ENCODE measurements at places on chromosomes 16 and 17. TPM values are rescaled to one million over a fixed set of nuclear protein-coding genes. Genes with fewer than 3 reads are reported as not detected.

DNA sequence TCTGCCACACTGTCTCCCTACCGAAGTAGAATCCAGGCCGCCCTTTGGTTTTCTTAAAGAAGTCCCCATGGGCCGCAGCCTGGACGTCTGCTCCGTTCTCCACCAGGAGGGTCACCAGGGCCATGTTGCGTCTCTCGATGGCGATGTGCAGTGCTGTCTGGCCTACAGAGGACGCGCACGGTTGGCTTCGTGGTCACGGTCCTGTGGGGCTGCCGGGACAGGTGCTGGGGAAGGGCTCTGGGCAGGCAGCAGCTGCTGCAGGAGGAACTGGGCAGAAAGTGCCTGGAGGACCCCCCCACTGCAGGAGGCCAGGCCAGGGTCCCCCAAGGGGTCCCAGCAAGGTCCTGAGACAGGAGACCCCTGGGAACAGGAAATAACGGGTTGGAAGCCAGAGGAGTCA is 19.0 kb downstream of the TRPV1 start:
- no peak for DNase-seq

DNA sequence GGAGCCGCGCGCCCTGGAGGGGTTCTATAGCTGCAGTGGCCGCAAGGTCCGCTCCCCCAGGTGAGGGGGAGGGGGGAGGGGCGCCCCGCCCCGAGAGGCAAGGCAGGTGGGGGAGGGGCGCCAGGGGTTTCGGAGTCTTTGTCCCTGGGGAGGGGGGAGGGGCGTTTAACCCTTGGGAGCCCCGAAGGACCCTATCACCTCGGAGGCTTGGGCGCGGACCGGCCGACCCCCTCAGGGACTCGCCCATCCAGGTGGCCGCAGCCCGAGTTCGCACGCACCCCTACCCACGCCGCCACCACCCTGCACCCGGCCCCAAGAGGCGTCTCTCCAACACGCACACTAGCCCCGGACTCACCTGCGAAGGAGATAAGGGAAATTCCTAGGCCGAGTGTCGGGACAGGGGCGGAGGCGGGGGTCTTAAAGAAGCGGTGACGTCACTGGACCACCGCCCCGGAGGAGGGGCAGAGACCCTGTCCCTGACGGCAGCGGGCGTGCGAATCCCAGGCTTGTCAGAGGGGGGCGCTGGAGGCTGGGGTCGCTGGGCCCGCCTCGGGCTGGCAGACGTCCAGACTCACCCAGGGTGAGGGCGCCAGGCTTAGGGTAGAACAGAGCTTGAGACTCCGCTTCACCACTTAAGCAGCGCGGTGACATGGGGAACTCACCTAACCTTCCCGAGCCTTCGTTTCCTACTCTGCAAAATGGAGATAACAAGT is at the start of gene CLDN6:
CLDN6 (minus strand) TSS at position 390 of the 713 bp plus-strand sequence. CDS start 2,162 bp downstream, outside the sequence.
- peak; percentile 38 for DNase-seq

Gene BAIAP3
- polyA plus RNA-seq, result 0.36 TPM

DNA sequence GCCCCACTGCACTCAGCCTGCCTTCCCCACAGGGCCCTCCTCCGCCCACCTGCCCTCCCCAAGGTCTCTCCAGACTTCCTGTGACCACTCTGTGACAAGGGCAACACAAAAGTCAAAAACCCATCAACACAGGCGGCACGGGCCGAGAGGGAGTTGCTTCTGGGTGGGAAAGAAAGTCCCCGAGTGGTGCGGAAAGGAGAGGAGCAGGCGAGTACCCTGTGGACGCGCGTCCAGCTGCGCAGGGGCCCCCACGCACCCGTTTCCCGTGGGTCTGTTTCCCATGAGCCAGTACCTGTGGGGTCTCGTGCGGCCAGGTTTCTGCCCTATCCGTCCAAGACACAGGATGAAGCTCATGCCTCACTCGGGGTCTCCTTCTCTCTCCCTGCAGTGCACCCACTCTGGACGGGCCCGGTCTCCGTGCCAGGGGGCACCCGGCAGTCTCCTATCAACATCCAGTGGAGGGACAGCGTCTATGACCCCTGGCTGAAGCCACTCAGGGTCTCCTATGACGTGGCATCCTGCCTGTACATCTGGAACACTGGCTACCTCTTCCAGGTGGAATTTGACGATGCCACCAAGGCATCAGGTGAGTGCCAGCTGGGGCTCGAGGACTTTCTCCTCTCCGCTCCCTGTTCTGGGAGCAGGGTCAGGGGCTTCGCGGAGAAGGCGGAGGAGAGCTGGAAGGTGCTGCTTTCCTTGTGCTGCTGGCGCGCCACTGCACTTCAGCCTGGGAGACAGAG is 12.2 kb downstream of the CD2BP2 start:
- DNase-seq, result no peak

Gene KRT20
- polyA plus RNA-seq, result not detected

GRCh38 chr17:78903101-78903779 is at the start of gene CEP295NL:
Gene CEP295NL, minus strand, starts transcription at chr17:78903201. Its CDS starts 1,373 bp downstream, at chr17:78901828.
- no peak for DNase-seq

DNA sequence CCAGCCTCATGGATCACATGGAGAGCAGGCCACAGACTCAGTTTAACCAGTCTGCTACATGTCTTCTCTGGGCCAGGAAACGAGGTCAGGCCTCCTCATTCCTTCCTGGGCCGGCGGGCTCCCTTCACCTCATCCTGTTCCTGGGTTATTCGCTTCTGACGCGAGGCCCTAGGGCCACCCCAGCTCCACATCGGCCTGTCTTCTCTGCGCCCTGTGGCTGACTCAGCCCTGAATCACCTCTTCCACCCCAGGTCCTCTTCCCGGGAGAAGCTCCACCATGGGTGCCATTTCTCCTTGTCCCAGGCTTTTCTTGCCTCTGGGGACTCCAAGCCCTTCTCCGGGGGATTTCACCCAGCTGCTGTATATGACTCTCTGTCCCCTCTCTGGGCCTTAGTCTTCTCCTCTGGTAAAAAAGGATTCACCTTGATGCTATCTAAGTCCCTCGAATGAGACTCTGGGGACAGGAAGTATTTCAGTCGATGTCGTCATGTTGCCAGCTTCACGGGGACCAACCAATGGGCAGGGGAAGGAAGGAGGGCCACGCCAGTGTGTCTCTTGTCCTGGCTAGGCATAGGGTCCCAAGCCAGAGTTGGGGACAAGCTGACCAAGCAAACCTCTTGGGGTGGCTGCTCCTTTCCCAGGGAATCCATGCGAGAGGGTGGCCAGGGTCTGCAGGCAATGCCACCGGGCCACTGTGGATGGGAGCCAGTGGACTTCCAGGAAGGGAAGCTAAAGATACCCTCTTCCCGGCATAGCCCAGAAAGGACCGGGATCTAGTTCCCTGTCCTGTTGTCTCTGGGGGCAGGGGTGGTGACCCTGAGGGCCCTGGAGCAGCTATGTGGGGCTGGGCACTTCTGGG is 58.7 kb downstream of the SOCS3 start:
- no peak for DNase-seq

Gene PSMB3
- polyA plus RNA-seq, result 685 TPM

DNA sequence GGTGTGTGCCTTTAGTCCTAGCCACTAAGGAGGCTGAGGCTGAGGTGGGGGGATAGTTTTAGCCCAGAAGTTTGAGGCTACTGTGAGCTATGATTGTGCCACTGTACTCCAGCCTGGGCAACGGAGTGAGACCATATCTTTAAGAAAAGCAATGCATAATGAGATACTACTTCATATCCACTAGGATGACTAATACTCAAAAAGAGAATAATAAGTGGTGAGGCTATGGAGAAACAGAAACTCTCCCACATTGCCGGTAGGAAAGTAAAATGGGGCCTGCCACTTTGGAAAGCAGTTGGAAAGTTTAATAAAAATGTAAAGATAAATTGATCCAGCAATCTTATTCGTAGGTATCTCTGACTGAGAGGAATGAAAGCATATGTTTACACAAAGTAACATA is 4.6 kb upstream of the NPIPB2 start:
- no peak for DNase-seq

Gene RDM1
- 0.21 TPM for polyA plus RNA-seq

Gene SEPTIN12
- not detected for polyA plus RNA-seq

DNA sequence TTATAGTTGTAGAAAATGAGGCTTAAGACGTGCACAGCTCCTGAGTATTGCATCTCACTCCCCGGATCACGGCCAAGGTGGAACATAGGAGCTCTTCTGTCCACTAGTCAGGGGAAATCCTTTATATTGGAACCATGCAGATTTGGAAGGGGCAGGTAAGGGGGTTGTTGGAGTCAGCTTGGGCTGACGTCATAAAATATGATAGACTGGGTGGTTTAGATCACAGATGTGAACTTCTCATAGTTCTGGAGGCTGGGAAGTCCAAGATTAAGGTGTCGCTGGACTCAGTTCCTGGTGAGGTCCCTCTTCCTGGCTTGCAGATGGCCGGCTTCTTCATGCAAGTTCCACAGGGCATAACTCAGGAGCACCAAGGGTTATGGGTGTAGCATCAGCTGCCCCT is 5.6 kb downstream of the CACNG4 start:
- no peak for DNase-seq

Gene EVI2B
- 1.9 TPM for polyA plus RNA-seq

GRCh38 chr16:1678500-1679098 is 520 bp downstream of the JPT2 start:
- DNase-seq, result peak; percentile 36

GRCh38 chr16:72749091-72749490 is 298.8 kb downstream of the ZFHX3 start:
- no peak for DNase-seq

DNA sequence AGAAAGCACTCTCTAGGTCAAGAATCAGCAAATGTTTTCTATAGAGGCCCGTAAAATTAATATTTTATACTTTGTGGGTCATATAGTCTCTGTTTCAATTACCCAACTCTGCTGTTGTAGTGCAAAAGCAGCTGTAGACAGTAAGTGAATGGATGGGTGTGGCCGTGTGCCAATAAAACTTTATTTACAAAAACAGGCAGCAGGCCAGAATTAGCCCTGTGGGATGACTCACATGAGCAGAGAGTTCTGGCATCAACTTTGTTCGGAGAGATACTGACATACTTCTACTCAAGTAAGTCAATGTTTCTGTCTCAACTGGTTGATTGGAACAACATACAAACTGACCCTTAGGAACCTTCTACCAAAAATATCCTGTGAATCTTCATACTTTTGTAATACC is 616.2 kb downstream of the MAF start:
- no peak for DNase-seq

DNA sequence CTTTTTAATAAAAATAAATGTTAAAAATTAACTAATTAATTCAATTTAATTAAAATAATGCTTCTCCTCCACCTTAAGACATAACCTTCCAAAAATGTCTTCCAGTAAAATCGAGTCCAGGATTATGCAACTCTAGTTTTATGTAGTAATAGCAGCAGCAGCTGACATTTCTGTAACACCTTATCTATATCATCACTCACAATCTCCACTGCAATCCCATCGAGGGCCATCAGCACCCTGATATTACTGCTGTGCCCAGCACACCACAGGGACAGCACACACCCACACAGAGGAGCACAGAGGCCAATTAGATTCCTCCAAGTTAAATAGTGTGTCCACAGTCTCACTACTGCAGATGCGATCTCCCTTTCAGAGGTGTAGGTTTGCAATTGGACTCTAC is 2.9 kb downstream of the RPH3AL start:
- peak; percentile 9 for DNase-seq

GRCh38 chr17:72660274-72661115 is 432.0 kb downstream of the SLC39A11 start:
- no peak for DNase-seq

- peak; percentile 51 for DNase-seq
These were observed 4.5 kb upstream of the TMEM92 start for GRCh38 chr17:50269477-50270434.

DNA sequence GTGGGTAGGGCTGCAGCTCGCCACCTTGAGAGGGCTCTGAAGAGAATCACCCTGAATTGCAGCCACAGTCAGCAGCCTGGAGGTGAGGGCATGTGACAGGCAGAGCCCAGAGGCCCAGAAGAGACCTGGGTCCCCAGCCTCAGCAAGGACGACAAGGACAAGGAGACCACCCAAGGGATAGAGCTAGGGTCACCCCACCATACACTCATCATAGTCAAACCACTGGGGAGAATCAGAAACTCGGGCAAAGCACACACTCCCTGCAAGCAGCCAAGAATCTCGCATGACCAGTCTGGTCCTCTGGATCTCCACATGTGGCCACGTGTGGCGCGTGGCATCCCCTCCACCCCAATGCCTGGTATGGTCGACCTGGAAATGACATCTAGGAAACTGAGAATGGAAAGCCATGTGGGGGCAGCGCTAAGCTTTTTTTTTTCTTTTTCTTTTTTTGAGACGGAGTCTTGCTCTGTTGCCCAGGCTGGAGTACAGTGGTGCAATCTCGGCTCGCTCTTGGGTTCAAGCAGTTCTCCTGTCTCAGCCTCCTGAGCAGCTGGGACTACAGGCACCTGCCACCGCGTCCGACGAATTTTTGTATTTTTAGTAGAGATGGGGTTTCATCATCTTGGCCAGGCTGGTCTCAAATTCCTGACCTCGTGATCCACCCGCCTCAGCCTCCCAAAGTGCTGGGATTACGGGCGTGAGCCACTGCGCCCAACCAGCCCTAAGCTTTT is 4.6 kb upstream of the SPHK1 start:
- no peak for DNase-seq

DNA sequence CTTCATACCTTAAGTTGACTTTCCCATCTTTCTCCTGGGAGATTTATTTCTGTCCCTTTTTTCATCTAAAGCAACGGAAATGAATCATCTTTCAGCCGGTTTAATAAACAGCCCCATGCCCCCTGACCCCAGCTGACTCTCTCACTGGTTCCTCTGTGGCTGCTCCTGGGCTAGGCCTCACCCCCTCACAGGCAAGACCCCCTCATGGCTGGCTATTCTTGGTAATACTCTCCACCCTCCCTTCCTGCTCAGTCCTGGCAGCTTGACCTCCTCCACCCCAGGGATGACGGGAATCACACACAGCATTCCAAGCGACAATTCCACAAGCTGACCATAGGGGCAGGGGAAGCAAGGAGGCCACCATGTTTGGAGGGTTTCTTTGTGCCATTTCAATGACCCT is 1.5 kb upstream of the ADAP2 start:
- DNase-seq, result peak; percentile 57

Gene KRTAP9-8
- not detected for polyA plus RNA-seq

- DNase-seq, result no peak
These were observed 3.0 kb downstream of the TRIM47 start for GRCh38 chr17:75875182-75875939.

Data from endothelial cell of umbilical vein (primary cell).